HCEC 1CT (cell line): ENCODE measurements at places on chromosomes 12 and 14.
A peak's percentile ranks its signal among the peaks of the same experiment; 100 is the strongest.

DNA sequence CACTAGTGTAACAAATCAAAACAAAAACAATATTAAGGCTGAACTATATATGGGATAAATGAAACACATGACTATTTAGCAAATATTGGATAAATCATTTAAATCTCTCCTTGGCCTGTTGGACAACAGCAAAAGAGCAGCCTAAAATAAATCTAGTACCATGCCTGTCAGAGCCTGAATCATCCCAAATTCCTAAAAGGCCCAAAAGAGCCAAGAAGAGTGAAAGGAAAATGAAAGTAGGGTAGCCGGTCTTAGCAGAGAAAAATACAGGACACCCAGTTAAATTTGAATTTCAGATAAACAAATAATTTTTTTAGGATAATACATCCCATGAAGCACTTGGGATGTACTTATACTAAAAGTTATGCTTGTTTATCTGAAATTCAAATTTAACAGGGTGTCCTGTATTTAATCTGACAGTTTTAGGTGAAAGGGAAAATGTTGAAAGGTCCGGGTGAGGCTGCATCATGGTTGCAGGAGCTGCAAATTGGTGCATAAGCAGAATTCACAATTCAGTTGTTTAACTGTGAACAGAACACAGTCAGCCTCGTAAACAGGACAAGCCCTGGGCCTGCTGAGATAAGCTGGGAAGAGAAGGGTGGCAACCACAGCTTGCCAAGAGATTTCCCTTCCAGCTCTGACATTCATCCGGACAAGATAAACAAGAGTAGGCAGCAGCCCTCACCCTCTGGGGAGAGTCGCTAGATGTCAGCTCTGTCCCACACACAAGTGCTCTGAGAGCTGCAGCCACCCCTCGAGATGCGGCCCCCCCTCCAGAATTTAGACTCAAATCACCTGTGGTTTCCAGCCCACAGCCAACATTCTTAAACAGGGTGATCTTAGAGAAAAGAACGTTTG lies 30.3 kb downstream of the DMAC2L start:
- peak; percentile 60 for DNase-seq

DNA sequence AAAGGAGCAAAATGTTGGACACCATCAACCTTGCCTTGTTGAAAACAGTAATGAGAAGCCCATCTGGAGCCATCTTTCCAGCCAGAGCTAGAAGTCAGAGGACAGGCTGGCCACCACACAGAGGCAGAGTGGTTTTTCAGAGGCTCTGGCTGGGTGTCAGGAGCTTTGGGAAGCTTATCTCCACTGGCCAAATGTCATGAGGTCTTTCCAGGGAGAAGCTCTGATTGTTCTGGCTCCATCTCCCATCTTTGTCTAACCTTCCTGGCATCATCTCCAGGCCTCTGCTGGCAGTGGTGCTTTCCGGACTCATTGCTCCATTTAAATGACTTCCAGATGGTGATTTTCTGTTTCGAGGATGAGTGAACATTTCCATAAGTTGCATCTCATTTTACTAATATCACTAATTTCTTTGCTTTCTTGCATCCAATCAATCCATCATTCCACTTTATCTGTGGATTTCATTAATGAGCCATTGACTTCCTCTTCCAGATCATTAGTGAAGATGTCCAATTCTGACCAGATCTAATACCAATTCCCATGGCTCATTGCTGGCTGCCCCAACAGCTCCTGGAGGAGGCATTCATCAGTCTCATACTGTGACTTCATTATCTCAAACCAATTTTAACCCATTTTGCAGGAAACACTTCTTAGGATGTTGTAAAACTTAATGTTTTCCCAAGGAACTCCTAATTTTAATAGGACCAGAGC lies 35.3 kb upstream of the TMTC1 start:
- no peak for DNase-seq

- peak; percentile 69 for DNase-seq
These were observed 34.7 kb downstream of the GPR19 start for GRCh38 chr12:12661086-12661856.

DNA sequence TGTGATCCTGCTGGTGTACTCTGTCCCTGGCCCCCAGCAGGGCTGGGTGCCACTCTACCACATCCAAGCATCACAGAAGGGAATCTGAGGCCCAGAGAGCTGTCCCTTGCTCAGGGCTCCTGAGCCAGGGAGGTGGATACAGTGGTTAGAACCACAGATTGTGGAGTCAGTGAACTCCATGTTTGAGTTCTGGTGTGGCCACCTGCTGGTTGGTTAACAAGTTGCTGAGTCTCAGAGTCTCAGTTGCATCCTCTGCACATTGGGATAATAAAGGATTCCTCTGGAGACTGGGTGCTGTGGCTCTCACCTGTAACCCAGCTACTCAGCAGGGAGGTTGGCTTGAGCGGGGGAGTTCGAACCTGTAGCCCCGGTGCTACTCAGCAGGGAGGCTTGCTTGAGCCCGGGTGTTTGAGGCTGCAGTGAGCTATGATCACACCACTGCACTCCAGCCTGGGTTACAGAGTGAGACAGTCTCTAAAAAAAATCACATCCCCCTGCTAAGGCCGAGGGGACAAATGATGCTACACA lies 39.4 kb downstream of the MVK start:
- DNase-seq = no peak

- no peak for DNase-seq
These were observed 34.0 kb downstream of the CD9 start for GRCh38 chr12:6234214-6234613.

DNA sequence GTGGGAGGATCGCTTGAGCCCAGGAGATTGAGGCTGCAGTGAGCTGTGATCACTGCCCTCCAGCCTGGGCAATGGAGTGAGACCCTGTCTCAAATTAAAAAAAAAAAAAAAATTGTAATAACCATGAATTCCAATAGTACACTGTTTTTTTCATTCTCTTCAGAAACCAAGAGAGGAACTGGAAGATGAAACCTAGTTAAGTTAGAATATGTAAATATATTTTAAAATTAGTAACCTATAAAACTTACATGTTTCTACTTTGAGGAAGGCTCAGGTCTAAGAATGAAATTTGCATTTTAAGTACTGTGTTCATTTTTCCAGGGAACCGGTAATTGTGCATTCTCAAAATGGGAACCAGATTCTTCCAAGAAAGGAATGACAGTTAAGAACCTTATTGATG lies 18.8 kb downstream of the KNTC1 start:
- DNase-seq = no peak

GRCh38 chr12:58341791-58342190 lies 400.4 kb downstream of the ATP23 start:
- DNase-seq = peak; percentile 82

GRCh38 chr14:51960866-51961265 lies 28.5 kb upstream of the RTRAF start:
- no peak for DNase-seq

DNA sequence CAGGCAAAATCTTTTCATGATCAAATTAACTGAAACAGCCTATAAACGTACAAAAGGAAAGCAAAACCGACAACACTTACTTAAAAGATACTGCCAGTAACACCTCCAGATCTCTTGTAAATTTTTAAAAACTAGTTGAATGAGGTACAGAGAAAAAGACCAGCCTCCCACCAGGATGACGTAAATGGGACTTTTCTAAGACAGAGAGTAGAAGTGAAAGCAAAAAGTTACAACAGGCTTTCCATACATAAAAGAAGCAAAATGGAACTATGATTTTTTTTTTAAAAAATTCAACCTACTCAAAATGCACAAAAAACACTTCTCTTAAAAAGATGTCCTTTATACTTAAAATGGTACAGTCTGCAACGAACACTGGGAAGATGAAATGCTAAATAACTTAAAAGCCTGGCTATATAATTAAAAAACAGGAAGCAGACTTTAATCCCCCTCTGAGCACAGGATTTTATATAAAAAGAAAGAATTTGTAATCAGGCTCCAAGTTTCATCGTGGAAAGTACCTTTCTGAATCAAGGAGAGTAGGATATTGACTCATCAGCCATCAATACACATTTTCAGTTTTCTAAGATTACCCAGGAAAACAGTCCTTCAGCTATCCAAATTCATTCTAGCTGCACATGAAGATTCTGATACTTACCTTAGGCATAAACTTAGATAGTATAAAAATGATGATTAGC lies 14.2 kb upstream of the MYO1A start:
- no peak for DNase-seq
